ENCODE measurements at places on chromosomes 7 and 10.

DNA sequence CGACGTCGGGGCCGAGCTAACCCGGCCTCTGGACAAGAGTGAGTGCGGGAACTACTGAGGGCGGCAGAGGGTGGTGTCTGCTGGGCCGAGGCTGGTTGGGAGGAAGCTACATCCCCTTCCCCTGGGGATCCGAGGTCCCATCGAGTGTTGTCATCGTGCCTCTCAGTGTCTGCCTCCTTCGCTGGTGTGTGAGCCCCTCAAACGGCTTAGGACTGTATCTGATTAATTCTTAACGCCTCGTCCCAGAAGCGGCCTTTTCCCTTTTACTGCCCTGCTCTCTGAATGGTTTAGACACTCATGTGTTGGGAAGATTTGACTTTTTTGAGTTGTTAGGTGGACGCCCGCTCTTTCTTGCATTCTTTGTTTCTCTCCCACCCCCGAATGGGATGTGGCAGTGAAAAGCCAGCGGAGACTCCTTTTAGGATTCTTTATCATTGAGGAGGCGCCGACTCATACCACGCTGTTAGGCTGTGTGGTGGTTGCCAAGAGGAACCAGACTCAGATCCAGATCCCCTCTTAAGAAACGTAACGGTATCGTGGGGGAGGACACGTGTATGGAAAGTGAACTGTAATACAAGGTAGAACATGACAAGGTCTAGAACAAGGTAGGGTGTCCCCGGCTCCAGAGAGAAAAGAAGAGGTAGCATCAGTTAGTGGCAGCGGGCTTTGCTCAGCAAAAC, 631 bp downstream of the SUPV3L1 start:
- peak; percentile 4 for DNase-seq

- no peak for DNase-seq
These were observed 102.9 kb upstream of the MYO3A start for GRCh38 chr10:25831080-25831479.

- DNase-seq = no peak
These were observed 40.2 kb upstream of the ATXN7L1 start for GRCh38 chr7:105916603-105917002.

DNA sequence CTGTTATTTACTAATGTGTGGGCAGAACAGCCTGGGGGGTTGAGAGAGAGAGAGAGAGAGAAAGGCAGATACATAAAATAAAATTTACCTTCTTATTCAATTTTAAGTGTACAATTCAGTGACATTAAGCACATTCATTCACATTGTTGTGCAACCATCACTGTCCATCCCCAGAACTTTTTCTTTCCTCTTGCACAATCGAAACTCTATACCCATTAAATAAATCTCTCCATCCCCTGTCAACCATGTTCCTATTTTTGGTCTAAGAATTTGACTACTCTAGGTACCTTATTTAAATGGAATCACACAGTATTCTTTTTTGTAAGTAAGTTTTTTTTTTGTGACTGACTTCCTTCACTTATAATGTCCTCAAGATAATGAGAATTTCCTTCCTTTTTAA, 181.6 kb downstream of the SND1 start:
- DNase-seq = no peak

GRCh38 chr7:27808626-27809025, 68.7 kb downstream of the TAX1BP1 start:
- DNase-seq = no peak

- DNase-seq = no peak
These were observed 10.1 kb upstream of the ADAP1 start for GRCh38 chr7:964401-965231.

DNA sequence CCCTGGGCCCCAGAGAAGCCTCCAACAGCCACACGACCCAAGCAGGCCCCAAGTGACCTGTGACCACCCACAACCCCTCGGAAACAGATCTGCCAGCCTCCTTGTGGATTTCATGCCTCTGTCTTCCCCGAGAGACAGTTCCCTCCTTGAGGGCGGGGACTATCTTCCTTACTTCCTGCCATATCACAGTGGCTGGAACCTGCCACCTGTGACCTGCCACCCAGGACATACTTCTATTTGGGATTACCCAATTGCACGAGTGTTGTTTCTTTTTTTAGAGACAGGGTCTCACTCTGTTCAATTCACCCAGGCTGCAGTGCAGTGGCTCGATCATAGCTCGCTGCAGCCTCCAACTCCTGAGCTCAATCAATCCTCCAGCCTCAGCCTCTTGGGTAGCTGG, 25.9 kb downstream of the TNRC18 start:
- no peak for DNase-seq

DNA sequence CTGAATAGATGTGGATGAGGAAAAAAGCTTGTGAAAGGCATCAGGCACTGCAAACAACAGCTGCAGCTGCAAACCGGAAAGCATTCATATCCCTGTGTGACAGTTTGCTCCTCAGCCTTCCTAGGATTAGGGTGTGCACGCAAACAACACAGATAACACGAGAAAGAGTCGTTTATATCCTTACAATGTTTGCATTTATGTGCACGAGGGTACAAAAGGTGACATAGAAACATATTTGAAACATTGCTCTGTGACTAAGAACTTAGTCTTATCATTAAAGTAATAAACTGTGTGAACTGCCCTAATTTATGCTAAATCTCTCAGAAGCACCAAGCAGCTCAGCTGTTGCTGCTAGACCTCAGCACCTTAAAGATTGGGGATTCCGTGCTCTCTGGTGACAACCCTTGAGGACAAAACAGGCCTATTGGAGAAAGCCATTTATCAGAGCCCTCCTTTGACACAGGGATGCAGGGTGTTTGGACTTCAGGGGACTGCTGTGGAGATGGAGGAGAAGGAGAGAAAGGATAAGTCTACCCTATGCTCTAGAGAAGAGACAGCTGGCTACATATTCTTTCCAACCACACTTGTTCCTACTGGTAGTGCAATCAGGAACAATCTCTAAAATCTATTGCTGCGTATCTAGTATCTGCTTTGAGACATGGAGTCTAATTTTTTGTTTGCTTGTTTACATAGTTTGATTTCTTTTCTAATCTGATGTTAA, 176.2 kb downstream of the GNAT3 start:
- no peak for DNase-seq

GRCh38 chr7:152520861-152521302, 85.1 kb upstream of the KMT2C start:
- no peak for DNase-seq

- DNase-seq = no peak
These were observed 1077.3 kb downstream of the SORCS3 start for GRCh38 chr10:105718207-105718995.

DNA sequence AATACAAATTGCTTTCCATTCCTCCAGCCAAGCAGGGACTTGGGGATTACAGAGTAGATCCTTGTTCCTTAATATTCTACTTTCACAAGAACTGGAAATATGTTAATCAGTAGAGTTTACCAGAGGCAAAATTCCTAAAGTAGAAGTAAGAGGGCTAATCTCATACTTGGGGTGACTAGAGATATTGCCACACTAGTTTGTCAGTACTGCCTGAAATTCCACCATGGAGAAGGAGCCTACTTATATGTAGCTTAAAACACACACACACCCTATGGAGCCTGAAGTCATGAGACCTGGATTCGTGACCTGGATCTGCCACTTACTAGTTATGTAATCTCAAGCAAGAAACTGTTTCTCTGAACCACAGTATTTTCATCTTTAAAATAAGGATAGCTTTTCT, 33.9 kb downstream of the STRIP2 start:
- DNase-seq = no peak

GRCh38 chr7:40156988-40157387, 22.2 kb downstream of the SUGCT start:
- no peak for DNase-seq

GRCh38 chr10:121942749-121943416, 15.1 kb upstream of the ATE1 start:
- no peak for DNase-seq

GRCh38 chr10:78178940-78179339, 145.3 kb downstream of the RPS24 start:
- DNase-seq = no peak

GRCh38 chr10:22723783-22724182, 9.4 kb upstream of the PIP4K2A start:
- no peak for DNase-seq

GRCh38 chr7:158323741-158324396, 263.8 kb downstream of the PTPRN2 start:
- DNase-seq = no peak

GRCh38 chr10:132784866-132785722, 853 bp downstream of the NKX6-2 start:
- DNase-seq = no peak

Measured in NCI-H1436 treated with DMSO at 0.1 percent for 48 hours (cell line).